T-helper 2 cell (primary cell): ENCODE measurements at places on chromosomes 7 and 10.

DNA sequence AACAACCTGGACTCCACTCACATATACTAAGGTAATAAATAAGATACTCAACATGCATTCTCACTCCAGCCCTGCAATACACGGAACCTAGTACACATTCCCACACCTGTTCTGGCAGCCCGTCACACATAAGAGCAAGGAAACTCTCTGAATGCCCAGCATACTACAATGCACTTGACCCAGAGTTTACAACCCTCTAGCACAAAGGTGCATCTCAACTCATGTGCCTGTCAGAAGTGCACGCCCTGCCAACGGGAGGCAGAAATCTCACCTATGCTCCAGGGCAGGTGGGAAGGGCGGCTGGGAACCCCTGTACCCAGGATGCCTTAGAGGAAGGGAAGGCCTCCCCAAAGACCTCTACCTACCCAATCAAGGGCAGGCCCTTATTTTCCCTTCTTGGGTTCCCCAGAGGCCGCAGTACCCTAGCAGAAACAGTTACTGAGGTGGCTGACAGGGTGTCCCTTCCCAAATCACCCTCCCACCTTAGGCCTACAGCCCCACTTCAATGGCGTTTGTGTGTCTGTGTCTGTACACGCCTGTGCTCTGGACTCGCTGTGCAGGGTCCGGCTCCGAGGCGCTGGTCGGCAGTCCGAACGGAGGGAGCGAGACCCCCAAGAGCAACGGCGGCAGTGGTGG is 2.0 kb downstream of the EVX1 start:
- DNase-seq, result no peak

DNA sequence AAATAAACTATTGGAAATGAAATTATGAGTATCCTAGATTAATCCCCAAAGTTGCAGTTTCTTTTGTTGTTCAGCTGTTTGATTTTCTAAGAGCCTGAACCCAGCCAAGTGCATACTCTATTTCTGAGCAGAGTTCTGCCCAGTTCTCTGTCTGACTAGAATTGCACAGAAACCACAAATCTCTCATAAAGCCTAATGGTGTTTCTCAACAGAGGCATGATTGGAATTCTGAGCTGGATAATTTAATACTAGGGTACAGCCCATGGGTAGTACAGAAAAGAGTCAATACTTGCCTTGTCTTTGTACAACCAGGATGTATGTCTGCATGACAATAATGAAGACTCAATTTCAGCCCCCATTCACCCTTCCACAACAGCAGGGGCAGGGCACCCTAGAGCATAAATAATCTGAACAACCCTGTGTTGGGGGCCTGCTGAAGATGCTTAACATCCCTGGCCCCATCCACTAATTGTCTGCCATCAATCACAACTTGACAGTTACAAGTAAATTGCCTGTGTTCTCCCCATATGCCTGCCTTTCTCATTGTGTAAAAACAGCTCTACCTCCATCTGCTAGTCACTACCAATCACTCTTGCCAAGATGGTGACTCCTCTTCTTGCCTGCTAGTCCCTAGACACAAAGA is 114.4 kb downstream of the NPSR1 start:
- DNase-seq, result no peak

DNA sequence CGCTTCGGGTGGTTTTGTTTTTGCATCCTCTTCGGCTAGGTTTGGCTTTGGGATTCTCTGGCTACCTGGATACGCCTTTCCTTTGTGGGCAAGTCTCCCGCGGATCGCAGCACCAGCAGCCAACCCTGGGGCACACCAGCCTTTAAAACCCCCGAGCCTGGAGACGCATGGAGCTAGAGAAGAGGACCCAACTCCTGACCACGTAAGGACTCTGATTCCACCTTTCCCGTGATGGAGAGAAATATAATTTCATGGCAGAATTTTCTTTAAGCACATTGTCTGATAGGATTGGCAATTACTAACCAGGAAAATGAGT is 535.4 kb upstream of the GALNT17 start:
- DNase-seq, result no peak

GRCh38 chr7:120677535-120677934 is 180.4 kb downstream of the TSPAN12 start:
- DNase-seq, result no peak

DNA sequence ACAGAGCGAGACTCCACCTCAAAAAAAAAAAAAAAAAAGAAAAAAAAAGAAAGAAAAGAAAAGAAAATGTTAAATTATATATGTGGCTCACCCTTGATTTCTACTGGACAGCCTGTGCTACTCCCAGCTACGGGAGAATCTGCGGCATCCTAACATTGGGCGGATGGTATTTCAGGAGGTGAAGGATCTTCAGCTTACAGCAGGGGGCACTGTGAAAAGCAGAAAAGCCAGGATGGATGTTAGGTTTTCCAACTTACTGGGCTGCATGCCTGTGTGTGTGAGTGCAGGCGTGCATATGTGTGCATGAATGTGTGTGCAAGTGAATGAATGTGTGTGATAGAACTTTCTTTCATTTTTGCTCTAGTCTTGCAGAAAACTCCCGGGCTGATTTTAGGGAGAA is 1066.5 kb downstream of the TYW1 start:
- DNase-seq, result no peak

GRCh38 chr10:24465891-24466818 is 257.2 kb downstream of the KIAA1217 start:
- peak; percentile 56 for DNase-seq

- no peak for DNase-seq
These were observed 24.5 kb downstream of the CRCP start for GRCh38 chr7:66138994-66139752.

DNA sequence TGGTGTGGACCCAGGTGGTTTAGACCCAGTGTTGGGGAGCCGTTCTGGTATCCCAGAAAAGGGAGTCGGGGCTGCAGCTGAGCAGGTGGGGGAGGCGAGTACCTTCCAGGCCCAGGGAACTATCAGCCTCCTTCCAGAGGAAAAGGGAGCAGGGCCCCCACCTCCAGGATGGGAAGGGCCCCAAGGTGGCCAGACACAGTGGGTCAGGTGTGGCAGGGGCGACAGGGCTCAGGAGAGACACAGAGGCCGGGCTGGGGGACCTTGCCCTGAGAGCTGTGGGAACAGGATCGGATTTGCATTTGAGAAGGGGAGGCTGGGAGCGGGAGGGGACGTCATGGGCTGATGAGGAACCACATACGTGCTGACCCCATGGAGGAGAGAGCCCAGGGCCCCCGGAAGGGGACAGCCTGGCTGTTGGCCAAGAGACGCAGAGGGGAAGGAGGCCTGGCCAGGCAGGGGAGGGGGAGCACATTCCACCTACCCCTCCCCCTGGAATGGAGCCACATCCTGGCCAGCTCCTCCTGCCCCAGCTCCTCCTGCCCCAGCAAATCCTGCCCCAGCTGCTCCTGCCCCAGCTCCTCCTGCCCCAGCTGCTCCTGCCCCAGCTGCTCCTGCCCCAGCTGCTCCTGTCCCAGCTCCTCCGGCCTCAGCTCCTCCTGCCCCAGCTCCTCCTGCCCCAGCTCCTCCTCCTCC is 9.7 kb upstream of the TTYH3 start:
- DNase-seq, result no peak

DNA sequence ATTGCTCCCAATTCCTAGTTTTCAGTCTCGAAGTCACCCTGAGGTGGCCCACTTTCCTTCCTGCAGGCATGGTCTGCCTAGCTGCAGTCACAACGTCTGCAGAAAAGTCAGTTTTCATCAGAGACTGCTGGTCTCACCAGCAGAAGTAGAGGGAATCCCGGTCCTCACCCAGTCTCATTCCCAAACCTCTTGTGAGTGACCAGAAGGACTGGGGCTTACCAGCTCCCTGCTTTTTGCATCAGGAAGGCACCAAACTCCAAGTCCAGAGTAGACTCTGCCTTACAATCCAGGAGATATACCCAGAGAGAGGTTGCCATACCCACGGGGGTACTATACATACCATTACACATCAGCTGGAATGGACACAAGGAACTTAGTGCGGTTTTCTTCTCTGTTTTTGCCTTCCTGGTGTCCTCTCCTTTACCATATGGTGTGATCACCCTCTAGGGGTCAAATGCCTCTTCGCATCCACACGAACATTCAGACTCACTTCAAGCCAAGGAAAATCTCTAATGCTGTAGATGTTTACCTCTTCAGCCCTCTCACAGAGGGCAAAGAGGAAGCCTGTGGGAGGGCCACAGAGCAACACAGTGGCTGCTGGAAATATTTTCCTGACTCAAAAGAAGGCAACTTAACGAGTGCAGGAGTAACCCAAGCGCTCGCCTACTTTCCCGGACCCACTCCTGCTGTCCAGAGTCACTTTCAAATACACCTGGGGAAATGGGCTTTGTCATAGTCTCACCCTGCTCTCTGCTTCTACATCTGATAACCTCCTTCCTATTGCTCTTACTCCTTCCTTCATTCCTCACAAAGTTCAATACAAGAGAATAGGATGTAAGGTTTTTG is 220.9 kb downstream of the C7orf25 start:
- DNase-seq, result no peak

DNA sequence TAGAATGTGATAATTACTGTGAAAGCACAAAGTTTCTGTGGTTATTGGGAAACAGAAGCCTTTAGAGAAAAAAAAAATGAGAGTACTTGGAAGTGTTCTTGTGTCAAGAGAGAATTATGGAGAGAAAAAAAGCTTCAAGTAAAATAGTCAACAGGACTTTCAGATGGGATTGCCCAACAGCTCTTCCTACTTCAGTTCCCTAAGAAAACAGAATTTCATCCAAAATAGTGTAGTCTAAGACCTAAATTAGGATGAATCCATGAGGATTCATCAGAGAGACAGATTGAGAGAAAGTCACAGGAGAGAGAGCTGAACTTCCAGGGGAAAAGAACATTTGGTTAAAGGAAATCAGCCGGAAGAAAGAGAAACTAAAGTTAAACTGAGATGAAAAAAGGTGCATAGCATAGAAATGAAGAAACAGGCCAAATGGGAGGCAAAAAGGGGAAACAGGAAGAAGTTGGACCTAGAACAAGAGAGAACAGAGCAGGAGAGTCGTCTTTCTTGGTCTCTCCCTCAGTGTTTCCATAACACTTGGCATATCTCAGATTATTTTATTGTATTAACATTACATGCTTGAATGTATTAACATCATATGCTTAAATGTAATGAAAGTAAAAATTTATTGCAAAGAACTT is 2.5 kb downstream of the SCIN start:
- no peak for DNase-seq

DNA sequence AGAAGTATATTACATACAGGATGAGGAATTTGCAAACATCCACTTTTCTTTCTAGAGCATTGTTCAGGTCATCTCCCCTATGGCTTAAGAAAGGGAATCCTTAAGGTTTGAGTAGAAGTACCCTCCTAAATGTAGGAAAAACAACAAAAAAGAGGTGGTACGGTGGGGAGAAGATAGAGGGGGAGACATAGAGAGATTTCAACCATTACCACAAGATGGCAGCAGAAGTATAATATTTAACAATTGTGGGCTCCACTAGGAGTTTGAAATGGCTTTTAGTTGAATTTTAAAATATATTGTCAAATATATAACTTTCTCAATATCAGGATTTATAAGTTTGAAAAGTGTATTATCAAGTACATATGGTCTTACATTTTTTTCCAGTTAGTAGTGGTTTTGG is 72.7 kb upstream of the PRKG1 start:
- DNase-seq, result no peak

DNA sequence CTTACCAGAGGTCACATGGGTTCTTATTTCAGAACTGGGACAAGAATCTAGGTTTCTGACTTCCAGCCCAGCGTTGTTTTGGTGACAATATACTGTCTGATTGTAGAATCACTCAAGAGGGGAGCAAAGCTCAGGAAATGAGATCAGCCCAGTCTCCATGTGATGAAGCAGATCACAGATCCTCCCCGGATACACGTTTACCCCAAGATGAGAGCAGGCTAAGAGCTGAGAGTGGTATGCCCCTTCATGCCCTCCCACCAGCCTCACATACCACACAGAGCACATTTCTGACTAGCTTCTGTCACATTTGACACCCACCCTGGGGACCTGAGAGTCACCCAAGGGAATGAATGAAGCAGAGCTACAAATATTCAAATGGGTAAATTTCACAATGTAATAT is 27.1 kb upstream of the PRKCQ start:
- DNase-seq, result peak; percentile 12

DNA sequence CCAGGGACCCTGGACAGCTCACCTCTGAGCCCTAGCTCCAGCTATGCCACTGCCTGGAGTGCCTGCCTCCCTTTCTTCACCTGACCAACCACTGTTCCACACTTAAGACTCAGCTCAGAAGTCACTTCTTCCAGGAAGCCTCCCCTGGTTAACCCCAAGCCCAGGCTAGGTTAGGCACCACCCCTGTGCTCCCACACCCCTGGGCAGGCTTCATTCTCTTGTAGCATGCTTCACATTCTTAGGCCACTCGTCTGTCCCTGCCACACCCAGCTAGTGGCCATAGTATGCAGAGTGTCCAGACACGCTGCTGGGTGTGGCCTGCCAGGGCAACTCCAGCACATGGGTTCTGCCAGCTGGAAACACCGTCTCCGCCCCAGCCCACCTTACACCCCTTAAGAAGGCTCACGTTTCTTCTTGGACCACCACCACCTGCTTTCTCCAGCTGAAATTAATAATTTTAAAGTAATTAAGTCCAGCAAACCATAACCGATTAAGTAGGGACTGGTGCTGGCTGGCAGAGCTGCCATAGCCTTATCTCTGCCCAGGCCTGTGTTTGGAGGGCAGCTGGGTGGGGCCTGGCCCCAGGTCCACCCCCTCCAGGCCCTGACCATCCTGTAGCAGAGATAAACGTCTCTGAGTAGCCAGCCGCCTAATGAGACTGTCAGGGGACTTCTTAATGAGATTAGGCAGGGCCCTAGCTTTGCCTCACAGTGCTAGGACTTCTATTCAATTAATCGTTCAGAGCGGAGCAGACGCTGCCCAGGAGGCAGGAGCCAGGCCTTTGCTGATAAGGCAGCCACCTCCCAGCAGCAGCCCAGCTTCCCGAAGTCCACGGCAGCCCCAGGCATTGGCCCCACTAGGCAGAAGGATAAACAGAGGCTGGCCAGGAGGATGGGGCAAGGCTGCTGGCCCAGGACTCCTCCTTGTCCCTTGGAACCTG is 20.5 kb downstream of the GRID1 start:
- DNase-seq, result no peak

DNA sequence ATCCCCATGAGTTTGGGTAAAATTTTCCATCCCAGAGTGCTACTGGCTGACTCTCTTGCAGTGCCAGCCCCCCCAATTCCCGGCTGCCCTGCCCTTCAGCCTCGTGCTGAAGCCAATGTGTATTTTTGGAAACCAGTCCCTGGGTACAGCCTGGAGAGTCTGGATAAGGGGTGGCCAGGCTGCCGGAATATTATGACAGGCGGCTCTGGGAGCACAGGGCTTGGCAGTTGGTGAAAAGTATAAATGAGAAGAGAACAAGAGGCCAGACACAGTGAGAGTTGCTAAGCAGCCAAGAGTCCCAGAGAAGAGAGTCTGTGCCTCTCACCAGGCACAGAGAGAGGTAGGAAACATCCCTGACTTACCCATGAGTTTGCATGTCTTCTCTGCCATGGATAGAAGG is 53.6 kb downstream of the TMEM130 start:
- DNase-seq, result no peak

- peak; percentile 75 for DNase-seq
These were observed 19.5 kb upstream of the GNA12 start for GRCh38 chr7:2863461-2864066.

- DNase-seq, result no peak
These were observed 509.0 kb upstream of the ZMIZ1 start for GRCh38 chr10:78559661-78560340.
